ENCODE measurements at places on chromosomes 3 and 15.

DNA sequence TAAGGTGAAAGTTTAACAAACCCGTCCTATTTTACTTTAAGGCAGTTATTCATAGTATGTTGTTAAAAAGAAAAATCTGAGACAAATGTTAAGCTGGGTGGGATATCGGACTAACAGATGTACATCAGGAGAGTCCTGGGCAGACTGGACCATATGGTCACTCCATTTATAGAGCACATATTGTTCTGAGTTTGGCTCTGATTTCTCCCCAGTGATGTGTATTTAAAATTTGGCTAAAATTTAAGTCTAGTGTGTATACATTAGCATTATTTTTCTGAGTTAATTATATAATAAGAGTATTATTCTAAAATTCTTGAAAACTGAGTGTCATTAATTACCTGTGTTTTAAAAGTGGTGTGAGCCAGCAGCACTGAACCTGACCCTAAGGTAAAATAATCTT lies 6.1 kb downstream of the GMPS start:
- no peak for DNase-seq

- no peak for DNase-seq
Observed at GRCh38 chr3:130895690-130896488, 2.0 kb downstream of the ATP2C1 start.

- no peak for DNase-seq
Observed at GRCh38 chr3:23574822-23575315, 230.9 kb upstream of the UBE2E1 start.

DNA sequence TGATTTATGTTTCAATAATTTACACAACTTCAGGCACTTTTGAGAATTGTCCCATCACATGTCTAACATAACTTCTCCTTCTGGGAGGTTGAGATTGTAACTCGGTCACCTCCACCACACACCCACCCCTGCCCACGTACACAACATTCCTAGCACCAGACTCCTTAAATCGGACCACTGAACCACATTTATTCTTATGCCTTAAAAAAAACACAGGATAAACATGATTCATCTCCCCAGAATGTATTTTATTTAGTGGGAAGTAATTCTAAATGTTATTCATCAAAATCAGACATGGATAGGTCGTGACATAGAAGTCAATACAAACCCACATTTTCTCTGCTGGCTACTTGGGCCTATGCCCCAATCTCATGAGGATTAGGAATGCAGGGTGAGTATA lies 3.0 kb downstream of the SNTN start:
- DNase-seq: peak; percentile 22

DNA sequence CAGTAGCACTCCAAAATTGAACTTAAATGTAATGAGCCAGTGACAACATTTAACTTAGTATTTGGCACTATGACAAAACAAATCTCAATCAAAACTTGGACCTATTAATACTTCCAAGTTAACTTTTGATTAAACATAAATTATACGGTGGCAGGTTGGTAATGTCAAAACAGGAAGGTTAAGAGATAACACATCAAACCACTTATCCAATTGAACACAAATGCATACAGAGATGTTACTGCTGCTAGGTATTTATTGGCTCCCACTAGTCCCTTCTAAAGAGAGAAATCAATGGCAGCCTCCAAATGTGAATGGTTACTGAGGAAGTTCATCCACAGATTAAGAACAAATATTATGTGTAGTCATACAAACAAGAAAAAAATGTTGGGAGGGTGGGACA lies 1.8 kb downstream of the GSK3B start:
- no peak for DNase-seq
